Small intestine (tissue), 16 donors: ENCODE measurements at places on chromosomes 7 and 10. TPM values are rescaled to one million over a fixed set of nuclear protein-coding genes. Genes with fewer than 3 reads are reported as not detected.
A peak's percentile ranks its signal among the peaks of the same experiment; 100 is the strongest.

Gene POMZP3
- polyA plus RNA-seq, result 13.9 TPM

Gene FRAT1
- polyA plus RNA-seq, result 5.6 TPM

Gene MEOX2
- polyA plus RNA-seq, result not detected

DNA sequence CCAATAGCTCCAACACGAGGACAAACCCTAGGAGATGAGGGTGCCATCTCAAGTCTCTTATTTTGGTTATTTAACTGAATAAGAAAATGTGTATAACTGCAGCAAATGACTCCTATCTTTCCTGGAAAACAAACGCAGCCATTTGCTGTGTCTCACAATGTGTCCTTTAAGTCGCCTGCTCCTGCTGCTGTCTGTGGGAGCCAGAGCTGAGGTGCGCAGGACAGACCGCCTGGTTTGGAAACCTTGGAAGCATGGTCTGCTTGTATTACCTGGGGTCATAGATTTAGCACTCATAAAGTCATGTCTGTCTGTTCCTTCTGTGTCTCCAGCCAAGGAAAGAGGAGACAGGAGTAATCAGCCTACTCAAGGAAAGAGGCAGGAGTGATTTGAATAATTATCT, 760.2 kb downstream of the GRID1 start:
- no peak overlapping the region for H3K27ac ChIP-seq
- H3K36me3 ChIP-seq, result no peaks in the 10 kb centered on the region
- no peak for DNase-seq
- H3K27me3 ChIP-seq, result no peaks in the 10 kb centered on the region
- H3K4me1 ChIP-seq, result peaks cover 6% of the 10 kb centered on the region

DNA sequence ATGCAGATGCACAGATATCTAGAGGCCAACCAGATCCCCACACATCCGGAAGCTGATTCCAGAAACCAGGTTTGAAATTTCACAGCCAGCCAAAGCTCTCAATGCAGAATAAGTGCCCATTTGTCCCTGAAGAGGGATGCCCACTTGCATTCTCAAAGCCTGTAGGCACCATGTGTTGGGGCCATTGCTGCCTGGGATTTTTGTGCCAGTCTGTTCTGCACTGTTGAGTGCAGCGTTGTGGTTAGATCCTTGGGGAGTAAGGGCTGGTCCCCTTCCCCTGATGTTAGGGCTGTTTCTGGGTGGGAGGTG, 62.4 kb downstream of the EEPD1 start:
- peaks cover 4% of the 10 kb centered on the region for H3K4me1 ChIP-seq
- H3K36me3 ChIP-seq, result no peaks in the 10 kb centered on the region
- no peak for DNase-seq
- H3K4me3 ChIP-seq, result no peak overlapping the region
- H3K27ac ChIP-seq, result no peak overlapping the region

DNA sequence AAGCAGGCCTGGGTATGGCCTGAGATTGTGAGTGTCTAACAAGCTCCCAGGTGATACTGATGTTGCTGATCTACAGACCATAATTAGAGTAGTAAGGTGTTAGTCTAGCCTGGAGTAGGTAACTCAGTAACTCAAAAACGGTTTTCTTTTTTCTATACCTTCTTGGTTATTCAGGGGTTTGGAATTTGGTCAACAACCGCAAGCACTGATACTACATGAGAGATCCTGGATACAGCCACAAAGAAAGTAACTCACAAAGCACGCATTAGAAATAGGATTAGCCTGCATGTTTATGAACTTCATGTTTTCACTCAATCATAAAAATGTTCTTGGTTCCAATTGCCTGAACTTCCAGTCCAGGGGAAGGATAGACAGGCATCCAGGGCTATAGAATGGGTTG, 803.5 kb downstream of the MAGI2 start:
- no peak for DNase-seq
- no peak overlapping the region for H3K27ac ChIP-seq
- H3K36me3 ChIP-seq, result no peaks in the 10 kb centered on the region

- DNase-seq, result peak; percentile 38
- H3K27ac ChIP-seq, result peak overlapping the region; percentile 92
- peaks cover 12% of the 10 kb centered on the region for H3K4me1 ChIP-seq
- no peaks in the 10 kb centered on the region for H3K27me3 ChIP-seq
- H3K36me3 ChIP-seq, result peaks cover 5% of the 10 kb centered on the region
These were observed 4.6 kb downstream of the BRI3 start for GRCh38 chr7:98286093-98286539.

DNA sequence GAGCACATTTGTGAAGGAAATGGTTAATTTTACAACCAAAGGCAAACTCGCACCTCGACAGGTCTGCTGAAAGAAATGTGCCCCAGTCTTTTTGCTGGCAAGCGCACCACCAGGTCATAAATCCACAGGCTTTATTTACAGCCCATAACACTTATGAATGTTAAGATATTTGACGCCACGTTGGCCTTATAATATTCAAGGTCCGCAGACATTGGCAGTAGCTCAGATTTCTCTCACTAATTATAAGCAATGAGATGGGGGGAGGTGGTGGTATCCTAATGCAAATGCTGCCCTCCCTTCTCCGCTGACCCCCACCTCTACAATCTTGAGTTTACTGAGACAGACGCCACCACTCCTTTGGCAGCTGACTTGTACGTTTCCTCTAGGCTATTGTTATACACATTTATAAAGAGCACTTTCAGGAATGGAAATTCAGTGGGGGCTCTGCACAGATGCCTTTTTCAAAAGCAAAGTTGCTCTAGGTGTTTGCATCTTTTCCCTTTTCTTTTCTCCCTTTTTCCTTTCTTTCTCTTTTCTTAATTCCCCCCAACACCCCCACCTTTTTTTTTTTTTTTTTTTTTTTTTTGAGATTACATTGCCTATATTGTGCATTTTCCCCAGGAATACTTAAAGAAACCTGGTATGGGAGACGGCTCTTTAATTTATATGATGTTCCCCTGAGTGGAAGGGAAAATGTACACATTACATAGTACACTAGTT, 6.7 kb downstream of the TCF7L2 start:
- H3K36me3 ChIP-seq, result peaks cover 19% of the 10 kb centered on the region
- H3K27ac ChIP-seq, result peak overlapping the region; percentile 58
- H3K4me3 ChIP-seq, result no peak overlapping the region
- peaks cover 51% of the 10 kb centered on the region for H3K4me1 ChIP-seq

GRCh38 chr7:21125297-21125696, 302.6 kb upstream of the SP4 start:
- H3K27me3 ChIP-seq, result no peaks in the 10 kb centered on the region
- H3K36me3 ChIP-seq, result no peaks in the 10 kb centered on the region
- H3K4me3 ChIP-seq, result no peak overlapping the region
- no peak overlapping the region for H3K27ac ChIP-seq

Gene CLRN3
- polyA plus RNA-seq, result 72.0 TPM

DNA sequence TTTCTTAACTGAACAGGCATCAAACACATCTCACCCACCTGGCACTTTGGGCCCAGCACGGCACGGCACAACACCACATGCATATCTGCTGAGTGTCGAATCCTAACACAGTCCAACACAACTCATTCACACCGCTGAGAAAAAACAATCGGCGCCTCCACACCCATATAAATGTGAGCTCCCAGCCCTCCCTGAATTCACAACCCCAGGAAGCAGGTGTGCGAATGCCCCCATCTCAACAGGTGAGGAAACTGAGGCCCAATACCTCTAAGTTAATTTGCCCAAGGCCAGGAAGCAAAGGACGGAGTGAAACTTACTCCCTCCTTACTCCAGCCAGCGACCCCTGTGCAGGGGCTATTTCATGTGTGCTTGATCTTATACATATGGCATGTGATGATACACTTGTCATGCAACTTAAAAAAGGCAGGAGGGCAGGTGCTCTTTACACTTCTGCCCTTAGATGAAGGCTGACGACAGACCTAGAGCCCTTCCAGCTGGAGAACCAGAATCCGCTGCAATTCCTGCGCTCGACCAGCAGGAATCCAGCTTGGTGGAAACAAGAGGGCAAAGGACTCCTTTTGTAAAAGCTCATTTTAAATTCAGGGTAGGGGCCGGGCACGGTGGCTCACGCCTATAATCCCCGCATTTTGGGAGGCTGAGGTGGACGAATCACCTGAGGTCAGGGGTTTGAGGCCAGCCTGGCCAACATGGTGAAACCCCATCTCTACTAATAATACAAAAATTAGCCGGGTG, 116.0 kb downstream of the LARP4B start:
- no peak overlapping the region for H3K27ac ChIP-seq
- no peak for DNase-seq
- H3K36me3 ChIP-seq, result peaks cover 43% of the 10 kb centered on the region
- H3K4me1 ChIP-seq, result no peaks in the 10 kb centered on the region

Gene IFT22
- 2.2 TPM for polyA plus RNA-seq

GRCh38 chr7:123773481-123773880, 24.7 kb upstream of the WASL start:
- H3K4me3 ChIP-seq, result no peak overlapping the region
- no peaks in the 10 kb centered on the region for H3K27me3 ChIP-seq
- no peak for DNase-seq

Gene ALOX5
- 14.6 TPM for polyA plus RNA-seq

DNA sequence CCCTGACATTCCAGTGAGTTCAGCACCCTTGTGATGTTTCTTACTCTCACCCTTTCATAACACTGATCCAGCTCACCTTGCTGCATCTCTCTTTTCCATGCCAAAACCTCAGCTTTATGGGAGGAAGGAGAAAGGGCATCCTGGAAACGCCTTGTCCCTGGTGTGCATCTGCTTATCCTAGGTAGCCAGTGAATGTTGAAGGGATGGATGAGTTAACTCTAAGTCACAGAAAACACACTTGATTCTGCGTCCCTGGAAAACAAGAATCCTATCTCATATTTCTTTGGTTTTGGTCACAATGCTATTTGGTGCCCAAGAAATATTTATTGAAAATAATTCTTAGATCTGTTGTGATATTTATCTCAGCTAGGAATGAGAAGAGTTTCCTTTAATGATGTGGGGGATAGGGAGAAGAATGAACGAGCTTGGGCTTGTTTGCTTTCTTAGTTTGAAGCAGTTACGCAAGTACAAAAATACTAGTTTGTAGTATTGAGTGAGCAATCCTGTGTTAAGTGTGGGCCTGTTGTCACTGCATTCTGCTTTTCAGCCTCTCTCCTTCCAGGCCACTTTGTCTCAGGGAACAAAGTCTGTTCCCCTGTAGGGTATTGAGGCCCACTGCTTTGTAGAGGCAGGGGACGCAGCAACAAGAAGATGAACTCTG, 126.5 kb downstream of the ARID5B start:
- no peaks in the 10 kb centered on the region for H3K36me3 ChIP-seq
- H3K27ac ChIP-seq, result peak overlapping the region; percentile 76
- H3K4me3 ChIP-seq, result no peak overlapping the region
- H3K4me1 ChIP-seq, result peaks cover 33% of the 10 kb centered on the region

Gene HMX2
- 0.48 TPM for polyA plus RNA-seq

- no peaks in the 10 kb centered on the region for H3K36me3 ChIP-seq
- no peak for DNase-seq
- H3K4me1 ChIP-seq, result no peaks in the 10 kb centered on the region
- H3K27me3 ChIP-seq, result no peaks in the 10 kb centered on the region
These were observed 428.0 kb upstream of the TPK1 start for GRCh38 chr7:145263886-145264285.

DNA sequence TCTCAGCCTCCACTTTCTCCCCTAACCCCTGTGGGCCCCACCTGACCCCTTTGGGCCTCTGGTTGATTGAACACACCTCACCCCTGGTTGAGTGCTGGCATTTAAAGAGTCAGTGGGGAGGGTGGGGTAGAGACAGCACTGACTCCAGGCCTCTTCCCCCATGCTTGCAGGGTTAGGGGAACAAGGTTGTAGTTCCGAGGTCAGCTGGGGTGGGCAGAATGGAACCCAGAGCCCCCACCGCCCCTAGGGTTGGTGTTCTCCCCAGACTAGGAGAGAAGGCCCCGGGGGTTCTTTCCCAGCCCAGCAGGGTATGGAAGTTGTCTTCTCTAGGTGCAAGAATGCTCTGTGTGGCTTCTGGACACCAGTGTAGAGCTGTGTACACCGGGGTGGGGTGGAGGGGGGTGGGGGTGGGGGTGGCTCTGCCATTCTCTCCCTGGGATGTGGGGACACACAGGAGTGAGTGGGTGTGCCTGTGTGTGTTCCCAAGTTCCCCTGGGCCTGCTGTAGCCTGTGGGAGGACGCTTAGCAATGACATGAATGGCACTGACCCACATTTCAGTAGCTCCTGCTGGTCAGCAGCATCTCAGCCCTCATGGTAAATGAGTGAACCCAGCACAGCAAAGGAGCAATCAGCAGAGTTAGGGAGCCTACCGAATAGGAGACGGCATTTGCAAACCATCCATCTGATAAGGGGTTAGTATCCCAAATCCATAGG, 33.6 kb downstream of the PRF1 start:
- no peak overlapping the region for H3K27ac ChIP-seq
- no peak for DNase-seq
- H3K4me3 ChIP-seq, result no peak overlapping the region
- H3K4me1 ChIP-seq, result no peaks in the 10 kb centered on the region

- H3K27ac ChIP-seq, result no peak overlapping the region
- H3K4me3 ChIP-seq, result no peak overlapping the region
- DNase-seq, result no peak
- H3K36me3 ChIP-seq, result peaks cover 60% of the 10 kb centered on the region
- H3K27me3 ChIP-seq, result no peaks in the 10 kb centered on the region
- H3K4me1 ChIP-seq, result no peaks in the 10 kb centered on the region
These were observed 18.5 kb downstream of the SEPHS1 start for GRCh38 chr10:13329565-13329964.

GRCh38 chr7:134875867-134876266, 96.4 kb downstream of the CALD1 start:
- H3K4me1 ChIP-seq, result no peaks in the 10 kb centered on the region
- DNase-seq, result no peak
- H3K36me3 ChIP-seq, result no peaks in the 10 kb centered on the region
- H3K27ac ChIP-seq, result no peak overlapping the region
- no peaks in the 10 kb centered on the region for H3K27me3 ChIP-seq

GRCh38 chr10:3066317-3067117, 831 bp upstream of the PFKP start:
- no peaks in the 10 kb centered on the region for H3K4me1 ChIP-seq
- peak overlapping the region; percentile 71 for H3K4me3 ChIP-seq
- H3K36me3 ChIP-seq, result peaks cover 3% of the 10 kb centered on the region
- H3K27me3 ChIP-seq, result no peaks in the 10 kb centered on the region
- no peak for DNase-seq
- H3K27ac ChIP-seq, result no peak overlapping the region

Gene UROS
- polyA plus RNA-seq, result 32.5 TPM

DNA sequence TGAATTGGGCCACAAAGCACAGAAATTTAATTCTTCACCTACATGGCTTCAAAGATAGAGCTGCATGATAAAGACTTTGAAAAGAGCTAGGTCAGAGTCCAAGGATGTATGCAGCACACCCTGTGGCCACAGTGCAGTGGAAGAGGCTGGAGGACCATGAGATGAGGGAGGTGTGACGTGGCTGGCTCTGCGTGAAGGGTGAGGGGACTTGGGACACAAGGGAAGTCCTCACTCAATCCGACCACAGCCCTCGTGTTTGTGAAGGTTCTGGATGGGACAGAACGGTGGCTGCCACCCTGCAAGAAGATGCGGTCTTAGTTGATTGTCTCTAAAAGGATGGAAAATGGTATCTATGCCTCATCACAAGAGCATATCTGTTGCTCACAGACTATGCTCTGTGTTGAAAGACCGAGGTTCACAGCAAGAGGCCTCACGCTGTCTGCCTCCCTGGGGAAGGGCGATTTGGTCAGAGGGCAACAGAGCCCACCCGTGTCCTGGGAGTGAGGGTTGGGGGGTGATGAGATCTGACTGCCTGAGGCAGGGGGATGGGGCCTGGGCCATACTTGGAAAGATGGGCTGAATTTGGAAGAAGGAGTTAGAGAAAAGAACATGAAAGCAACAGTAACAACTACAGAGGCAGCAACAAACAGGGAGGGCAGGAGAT, 174.4 kb upstream of the SHH start:
- no peak overlapping the region for H3K4me3 ChIP-seq
- H3K27ac ChIP-seq, result no peak overlapping the region
- no peaks in the 10 kb centered on the region for H3K4me1 ChIP-seq
- DNase-seq, result no peak

Gene SCIN
- 3.3 TPM for polyA plus RNA-seq

GRCh38 chr7:2474224-2474623, 2.0 kb downstream of the GRIFIN start:
- H3K27me3 ChIP-seq, result peaks cover under 1% of the 10 kb centered on the region
- H3K36me3 ChIP-seq, result no peaks in the 10 kb centered on the region
- no peak overlapping the region for H3K27ac ChIP-seq
- H3K4me1 ChIP-seq, result peaks cover 2% of the 10 kb centered on the region
- no peak overlapping the region for H3K4me3 ChIP-seq
